ENCODE measurements at places on chromosomes 4 and X.

DNA sequence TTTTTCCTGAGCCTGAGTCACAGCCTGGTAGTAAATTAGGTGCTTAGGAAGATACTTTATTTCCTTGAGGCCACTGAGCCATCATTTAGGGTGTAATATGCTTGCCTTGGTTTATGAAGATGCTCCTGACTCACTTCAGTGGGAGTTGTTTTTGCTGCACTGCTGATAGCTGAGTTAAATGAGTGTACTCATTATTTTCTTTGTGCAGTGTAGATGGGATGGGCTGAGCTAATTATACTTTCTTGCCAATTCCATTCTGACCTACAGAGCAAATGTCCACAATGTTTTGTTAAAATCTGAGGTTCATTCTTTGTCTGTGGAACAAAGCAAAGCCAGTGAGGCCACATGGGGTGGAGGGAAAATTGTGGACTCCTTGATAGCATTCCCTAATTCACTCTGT lies 60.0 kb downstream of the FGF13 start:
- DNase-seq, result no peak

DNA sequence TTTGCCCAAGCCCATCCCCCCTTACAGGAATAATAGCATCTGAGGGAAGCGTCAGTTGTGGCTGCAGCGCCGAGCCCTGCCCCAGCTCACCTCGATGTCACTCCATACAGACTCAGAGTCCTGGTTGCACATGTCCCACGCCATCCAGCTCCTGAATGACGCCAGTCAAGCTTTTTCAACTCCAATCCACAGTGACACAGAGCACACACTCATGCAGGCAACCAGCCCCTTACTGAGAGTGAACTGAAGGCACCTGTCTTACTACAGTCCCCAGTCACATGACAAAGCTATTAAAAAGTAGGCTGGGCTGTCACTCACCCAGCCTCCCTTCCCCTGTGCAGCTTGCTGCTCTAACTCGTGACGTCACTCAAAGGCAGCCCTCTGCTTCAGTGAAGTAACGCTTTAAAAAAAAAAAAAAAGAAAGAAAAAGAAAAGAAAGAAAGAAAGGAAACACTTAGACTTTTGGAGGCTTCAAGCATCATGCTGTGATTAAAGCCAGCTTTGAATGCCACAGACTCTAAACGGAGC lies at the start of gene PPARGC1A:
TSS of gene PPARGC1A (minus strand) at position 234 of the 528 bp plus-strand sequence. CDS start at position 144, 90 bp downstream.
- DNase-seq, result no peak

DNA sequence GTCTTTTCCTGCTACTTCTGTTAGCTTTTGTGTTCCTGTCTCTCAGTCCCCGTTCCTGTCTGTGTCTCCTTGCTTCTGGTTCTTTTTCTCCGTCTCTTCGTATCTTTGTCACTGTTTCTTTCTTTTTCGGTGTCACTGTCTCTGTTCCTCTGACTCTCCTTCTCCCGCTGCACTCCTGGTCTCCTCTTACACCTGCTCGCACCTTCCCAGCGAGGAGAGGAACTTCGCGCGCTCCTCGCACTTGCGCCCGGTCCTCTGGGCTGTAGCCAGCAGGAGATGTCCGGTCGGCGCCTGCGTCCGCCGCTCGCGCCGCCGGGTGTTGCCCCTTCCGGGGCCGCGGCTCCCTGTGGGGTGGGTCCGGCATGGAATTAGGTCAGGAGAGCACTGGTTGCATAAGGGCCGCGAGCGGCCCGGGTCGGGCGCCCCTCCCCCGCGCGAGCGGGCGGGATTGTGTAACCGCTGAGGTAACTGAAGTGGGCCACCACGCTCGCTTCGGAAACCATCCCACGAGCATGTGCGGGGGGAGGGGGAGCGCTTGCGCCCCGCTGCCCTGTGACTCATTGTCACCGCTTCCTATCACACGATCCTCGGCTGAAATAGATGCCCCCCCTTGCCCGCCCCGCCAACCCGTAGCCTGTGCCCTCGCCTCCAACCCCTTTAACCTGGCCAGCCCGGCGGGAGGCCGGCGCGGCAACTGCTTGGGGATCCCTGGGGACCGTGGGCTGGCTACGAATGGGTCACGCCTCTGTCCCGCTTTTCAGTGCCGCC lies 1.6 kb downstream of the LONRF3 start:
- DNase-seq, result peak; percentile 83

GRCh38 chrX:107566604-107567262 lies 61.6 kb upstream of the PRPS1 start:
- no peak for DNase-seq

DNA sequence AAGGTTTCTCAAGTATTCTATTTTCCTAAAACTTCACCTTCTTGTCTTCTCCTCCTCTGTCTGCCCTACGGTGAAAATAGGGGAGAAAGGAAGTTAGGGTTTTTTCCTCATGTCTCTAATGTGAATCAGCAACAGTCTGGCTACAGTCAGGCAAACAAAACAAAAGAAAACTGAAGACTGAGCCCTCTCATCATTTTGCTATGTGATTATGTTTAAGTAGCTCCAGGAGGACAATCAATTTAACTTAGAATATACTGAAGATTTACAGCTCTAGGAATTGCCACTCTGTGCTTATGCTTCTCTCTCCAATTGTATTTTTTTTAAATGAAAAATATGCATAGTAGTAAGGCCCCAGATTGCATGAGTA lies 316.2 kb downstream of the GPAT3 start:
- no peak for DNase-seq

- peak; percentile 71 for DNase-seq
Measured at GRCh38 chr4:40897557-40898203, 147.9 kb downstream of the NSUN7 start.

DNA sequence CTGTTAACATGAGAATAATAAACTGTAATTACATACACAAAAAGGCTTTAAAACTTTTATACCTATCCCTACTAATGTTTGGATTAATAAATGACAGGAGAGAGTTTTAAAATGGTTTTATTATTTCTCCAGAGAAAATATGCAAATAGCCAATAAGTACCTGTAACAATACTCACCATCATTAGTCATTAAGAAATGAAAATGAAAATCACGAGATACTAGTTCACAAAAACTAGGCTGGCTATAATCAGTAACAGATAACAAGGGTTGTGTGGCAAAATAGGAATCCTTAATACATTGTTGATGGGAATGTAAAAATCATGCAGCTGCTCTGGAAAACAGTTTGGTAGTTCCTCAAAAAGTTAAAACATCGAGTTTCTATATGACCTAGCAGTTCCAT lies 25.2 kb upstream of the AP1AR start:
- no peak for DNase-seq

DNA sequence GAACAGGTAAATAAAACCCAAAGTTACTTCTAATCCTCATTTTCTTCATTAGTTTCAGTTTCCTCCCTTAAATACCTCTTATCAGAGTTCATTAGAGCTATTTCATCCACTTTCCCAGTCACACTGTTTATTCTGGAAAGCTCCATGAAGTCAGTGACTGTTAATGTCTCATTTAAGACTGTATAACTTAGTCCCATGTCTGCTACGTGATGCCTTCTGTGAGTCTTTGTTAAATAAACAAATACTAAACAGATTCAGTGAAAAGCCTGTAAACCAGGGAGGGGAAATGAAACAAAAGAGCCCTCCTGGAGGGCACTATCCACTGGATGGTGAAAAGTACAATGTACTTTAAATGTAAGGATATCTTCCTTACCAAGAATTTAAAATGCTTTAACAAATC lies 24.7 kb downstream of the ACE2 start:
- DNase-seq, result no peak

DNA sequence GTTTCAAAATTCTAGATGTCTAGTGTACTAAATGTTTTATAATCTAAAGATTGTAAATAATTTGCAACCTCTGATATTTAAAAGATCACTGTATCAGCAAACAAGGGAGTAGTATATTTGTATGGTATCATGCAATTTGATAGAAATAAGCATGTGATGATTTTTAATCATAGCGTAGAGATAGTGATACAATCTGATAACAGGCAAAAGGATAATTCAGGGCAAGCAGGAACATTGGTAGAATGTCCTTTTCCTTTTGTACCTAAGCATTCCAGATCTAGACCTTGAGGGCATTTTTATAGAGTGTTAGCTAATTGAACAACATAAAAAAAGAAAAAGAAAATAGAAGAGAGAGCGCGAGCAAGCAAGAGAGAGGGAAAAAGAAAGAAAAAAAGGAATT lies 1.4 kb downstream of the ANK2 start:
- no peak for DNase-seq

GRCh38 chr4:45621971-45622370 lies 501.9 kb downstream of the GABRG1 start:
- DNase-seq, result peak; percentile 94

DNA sequence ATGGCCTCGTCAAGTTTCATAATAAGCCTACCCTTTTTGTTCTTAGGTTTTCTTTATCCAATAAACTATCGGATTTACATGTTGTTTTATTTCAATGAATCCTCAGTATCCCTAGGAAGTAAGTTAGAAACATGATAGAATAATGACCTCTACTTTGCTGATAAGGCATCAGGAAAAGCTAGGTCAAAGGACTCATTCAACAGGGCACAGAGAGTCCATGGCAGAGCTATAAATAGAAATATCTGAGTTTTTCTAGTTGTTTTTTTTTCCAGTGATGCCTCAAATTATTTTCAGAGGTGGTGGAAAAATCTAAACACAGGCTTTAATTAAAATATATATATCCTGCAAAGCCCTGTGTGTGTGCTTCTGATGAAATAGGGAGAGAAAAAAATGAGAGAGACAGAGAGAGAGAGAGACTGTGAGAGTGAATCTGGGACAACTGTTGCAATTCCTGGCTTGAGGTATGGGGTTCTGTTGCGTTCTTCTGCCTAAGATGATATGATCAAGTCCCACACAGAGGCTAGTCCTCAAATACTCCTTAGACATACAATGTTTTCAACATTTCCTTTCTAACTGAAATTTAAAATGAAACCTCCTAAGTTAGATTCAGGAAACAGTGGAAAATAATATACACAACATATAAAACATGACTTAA lies 139.9 kb downstream of the HDX start:
- DNase-seq, result no peak

DNA sequence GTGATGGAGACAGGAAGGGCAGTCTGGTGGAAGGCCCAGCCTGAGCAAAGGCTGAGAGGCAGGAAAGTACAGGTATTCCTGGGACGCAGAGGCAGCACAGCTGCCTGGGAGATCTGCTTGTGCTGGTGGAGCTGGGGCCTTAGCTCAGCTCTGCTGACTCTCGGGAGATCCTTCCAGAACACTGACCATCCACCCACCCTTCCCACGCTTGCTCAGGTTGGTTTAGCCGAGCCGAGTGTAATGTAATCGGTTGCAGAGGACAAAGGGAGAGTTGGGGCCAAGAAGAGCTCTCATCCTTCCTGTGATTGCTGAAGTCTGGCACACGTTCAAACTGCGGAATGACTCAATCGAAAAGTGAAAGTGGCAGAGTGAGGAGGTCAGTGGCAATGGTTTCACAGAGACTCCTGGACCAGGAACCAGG lies 43.1 kb upstream of the GPR78 start:
- peak; percentile 90 for DNase-seq

DNA sequence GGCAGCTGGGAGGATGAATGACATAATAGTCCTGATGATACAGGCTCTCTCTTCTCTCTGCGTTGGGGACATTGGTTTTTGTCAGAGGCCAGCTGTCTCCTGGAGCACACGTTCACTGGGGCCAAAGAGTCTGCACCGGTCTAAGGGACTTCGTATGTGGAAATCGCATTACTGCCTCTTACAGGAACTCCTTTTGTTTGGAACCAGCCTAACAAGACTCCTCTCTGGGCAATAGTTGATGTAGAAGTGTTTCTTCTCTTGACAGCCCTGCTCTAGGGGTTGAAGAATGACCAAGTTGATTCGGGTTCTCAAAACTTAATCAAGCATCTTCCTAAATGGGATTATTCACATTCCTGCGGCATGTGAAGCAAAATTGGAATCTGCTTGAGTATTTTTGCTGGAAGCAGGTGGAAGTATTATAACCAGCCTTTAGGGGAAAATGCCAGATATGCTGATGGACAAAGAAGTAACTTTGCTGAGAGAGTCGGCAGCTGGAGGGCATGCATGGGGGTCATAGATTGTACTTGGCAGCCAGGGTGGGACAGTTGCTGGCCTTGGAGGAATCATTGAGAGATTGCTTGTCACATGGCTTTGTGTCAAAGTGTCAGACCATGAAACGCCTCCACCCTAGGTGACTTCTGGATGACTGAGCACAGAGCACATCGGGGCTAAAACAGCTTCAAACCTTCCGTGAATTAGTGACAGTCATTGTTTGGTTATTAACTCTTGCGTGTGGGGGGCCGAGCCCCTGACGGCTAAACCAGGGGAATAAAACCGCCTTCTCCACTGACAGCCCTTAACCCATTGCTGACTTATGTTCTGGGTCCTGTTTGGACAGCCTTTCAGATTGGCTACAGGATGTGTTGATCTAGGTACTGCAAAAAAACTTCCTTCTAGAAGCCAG lies 34.4 kb upstream of the SLC34A2 start:
- no peak for DNase-seq

DNA sequence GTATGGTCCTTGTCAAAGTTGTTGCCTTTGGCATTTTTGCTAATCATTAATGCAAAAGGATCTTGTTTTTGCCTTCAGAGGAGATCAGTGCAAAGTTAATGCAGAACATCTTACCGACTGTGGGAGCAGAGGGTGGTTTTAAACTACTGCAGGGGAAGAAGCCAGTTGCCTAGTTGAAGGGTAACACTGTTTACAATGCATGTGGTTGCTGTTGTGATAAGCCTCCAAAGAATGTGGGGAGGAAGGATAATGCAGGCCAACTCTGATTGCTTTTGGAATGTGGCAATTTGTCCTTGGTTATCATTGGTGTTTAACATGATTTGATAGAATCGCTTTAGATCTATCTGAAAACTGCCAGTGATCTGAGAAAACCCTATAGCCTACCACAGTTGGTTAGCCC lies 204.3 kb upstream of the TLL1 start:
- DNase-seq, result no peak

- no peak for DNase-seq
Measured at GRCh38 chr4:1260418-1261106, 11.6 kb upstream of the CTBP1 start.

DNA sequence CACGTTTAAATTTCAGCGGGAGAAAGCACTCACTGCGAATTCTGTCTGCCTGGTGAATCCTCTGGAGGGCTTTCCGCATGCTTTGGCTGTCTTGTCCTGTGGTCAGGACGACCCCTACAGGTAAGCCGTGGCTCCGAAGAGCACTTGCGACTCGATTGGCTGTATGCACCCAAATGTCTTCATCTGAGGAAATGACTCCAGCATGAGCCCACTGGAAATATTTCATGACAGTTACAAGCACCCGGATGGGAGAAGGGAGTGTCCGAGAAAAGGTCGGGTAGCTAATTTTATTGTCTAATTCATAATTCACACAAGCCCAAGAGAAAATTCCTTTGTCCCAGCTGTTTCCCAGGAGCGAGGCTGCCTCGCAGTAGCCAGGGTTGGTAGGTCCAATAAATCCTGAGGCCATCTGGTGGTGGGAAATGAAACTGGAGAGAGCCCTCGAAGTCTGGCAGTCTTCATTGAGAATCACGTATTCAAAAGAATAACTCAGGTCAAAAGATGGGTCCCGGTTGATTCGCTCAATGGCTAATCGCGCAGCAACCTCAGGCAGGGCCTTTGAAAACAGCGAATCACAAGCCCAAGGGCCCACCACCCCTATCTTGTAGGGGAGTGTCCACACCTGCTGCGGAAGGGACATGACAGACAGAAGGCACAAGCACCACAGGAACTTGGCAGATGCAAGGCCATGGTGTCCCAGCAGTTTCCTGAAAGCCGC lies 6.6 kb downstream of the GUCY2F start:
- DNase-seq, result peak; percentile 39

- DNase-seq, result no peak
Measured at GRCh38 chr4:28092610-28093009, 1232.0 kb downstream of the STIM2 start.

GRCh38 chrX:101736651-101737050 lies 77.0 kb upstream of the ARMCX2 start:
- no peak for DNase-seq

Data from RKO (cell line).